ENCODE measurements at places on chromosomes 3 and 15.
A peak's percentile ranks its signal among the peaks of the same experiment; 100 is the strongest.

DNA sequence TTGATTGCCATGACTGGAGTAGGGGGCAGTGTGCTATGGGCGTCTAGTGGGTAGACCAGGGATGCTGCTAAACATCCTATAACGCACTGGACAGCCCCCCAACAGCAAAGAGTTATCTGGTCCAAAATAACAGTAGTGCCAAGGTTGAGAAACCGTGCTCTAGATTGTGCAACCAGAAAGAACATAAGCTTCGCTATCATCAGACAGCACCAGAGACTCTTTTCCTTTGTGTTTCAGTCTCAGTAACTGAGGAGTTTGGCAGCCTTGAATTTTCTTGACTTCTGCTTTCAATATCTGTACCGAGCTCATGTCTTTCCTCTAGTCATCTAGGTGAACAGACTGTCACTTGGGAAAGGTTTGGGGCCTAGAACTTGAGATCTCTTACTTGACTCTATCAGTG is 8.8 kb downstream of the ARID3B start:
- no peak for DNase-seq

- DNase-seq: no peak
Observed at GRCh38 chr3:52104684-52105640, 48.6 kb upstream of the DUSP7 start.

DNA sequence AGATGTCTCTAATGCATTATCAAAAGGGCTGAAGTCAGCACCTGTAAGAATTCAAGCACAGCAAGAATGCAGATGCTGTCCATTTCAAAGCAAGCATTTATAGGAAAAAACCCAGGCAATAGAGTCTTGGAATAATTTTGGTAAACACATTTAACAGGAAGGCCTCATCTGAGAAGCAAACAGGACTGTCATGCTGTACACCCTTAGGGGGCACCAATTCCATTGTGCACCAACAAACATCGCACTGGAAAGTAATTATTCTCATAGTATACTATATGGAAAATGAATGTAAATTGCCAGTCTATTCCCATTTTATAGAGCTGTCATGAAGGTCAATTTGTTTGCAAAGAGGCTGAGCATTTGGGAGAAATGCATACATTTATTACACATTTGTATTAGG is 247.3 kb upstream of the SUCLG2 start:
- no peak for DNase-seq

- DNase-seq: no peak
Observed at GRCh38 chr15:89668171-89668570, 11.0 kb downstream of the PLIN1 start.

DNA sequence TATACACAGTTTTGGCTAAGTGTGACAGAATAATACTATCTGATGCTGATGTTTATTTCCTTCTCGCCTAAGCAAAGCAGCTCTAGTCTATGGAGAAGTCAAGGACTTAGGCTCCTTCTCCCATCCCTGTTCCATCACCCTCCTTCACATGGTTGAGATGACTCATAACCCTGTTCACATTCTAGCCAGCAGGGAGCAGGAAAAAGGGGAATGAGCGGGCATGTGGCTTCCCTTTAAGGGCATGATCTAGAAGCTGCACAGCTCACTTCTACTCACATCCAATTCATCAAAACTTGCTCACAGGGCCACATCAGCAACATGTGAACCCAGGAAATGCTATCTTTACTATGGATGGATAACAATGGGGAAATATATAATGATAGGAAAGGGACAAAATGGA is 40.9 kb downstream of the CBLB start:
- DNase-seq: no peak

DNA sequence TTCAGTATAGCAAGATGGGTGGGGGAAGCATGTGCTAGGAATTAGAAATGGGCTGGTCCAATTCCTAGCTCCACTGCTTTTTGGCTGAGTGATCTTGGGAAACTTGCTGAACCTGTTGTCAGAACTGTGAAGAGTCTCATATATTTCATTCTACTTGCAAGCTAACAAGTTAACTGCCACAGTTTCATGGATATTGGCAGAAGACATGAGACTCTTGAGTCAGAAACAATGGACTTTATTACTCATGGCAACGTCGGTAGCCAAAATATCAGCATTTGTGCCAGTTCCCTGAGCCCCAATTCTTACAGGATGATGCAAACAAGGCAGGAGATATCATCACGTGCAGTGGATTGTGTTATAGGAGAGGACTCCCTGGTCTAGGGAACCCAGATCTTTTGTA is 26.6 kb upstream of the PLAAT1 start:
- DNase-seq: no peak

GRCh38 chr3:4044619-4045018 is 245.4 kb downstream of the LRRN1 start:
- DNase-seq: no peak

GRCh38 chr3:150202711-150203110 is 205.4 kb upstream of the TSC22D2 start:
- DNase-seq: no peak

- DNase-seq: no peak
Observed at GRCh38 chr3:197312431-197312830, 14.0 kb upstream of the DLG1 start.

- DNase-seq: no peak
Observed at GRCh38 chr3:150407808-150408220, 284 bp upstream of the TSC22D2 start.

DNA sequence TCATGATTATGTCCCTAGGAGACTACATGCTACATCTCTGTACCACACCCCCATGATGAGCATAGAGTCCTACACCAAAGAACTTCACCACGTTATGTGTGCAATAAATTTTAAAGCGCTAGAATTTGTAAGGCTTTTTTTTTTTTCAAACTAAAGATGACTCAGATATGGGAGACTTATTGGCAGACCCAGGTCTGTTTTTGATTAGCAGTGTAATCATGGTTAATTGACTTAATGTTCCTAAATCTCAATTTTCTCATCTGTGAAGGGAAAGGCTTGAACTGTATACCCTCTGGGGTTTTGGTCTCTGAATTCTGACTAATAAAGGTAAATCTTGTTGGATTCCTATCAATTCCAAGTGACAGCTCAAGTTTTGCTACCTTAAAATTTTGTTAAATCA is 26.4 kb downstream of the ABI3BP start:
- no peak for DNase-seq

DNA sequence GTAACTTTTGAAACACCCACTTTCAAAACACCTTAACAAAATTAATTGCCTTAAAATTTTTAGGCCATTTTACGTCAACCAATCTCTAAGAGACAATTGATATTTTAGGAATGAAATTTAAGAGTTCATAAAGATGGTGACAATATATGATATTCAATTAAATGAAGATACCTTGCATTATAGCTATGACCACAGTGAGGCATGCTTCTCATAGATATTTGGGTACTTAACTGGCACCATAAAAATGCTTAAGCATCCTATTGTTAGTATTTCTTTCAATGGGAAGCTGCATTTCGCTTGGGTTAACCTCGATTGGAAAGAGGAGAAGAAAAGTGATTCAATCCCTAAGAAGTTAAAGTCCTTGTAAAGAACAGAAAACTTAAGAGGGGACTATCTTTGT is 209.0 kb downstream of the GAP43 start:
- no peak for DNase-seq

- no peak for DNase-seq
Observed at GRCh38 chr3:54875596-54876268, 52.1 kb downstream of the LRTM1 start.

DNA sequence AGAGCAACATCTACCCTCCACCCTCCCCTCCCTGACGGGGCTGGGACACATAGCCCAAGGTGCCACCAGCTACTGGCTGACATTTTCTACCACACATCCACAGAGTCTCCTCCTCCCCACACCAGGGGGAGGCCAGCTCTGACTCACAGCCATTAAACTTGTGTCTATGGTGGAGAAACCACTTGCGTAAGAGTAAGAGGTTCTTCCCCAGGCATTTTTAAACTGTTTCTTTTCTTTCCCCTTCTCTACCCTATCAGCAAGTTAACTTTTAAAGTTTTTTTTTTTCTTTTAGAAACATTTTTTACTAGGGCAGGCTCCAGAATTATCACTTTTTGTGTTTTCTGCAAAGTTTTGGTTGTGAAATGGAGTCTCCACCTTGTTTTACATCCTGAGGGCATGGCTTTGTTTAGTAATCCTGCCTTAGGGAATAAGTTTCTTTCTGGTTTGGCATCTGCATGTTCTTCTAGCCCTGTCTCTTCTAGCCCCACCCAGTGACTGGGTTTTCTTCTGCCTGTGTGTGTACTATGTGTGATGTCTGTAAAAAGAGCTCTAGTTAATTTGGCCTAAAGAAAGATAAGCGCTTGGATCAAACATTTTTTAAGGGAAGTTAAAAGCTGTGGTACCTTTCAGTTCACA is 148.8 kb upstream of the GADL1 start:
- no peak for DNase-seq

GRCh38 chr15:70160267-70160666 is 62.5 kb upstream of the TLE3 start:
- no peak for DNase-seq

- DNase-seq: no peak
Observed at GRCh38 chr15:76011627-76012551, at the start of gene NRG4. Gene NRG4, minus strand, starts transcription at chr15:76012424. Its CDS starts 1,194 bp downstream, at chr15:76011230.

GRCh38 chr15:90633360-90633759 is 83.8 kb upstream of the BLM start:
- DNase-seq: no peak

DNA sequence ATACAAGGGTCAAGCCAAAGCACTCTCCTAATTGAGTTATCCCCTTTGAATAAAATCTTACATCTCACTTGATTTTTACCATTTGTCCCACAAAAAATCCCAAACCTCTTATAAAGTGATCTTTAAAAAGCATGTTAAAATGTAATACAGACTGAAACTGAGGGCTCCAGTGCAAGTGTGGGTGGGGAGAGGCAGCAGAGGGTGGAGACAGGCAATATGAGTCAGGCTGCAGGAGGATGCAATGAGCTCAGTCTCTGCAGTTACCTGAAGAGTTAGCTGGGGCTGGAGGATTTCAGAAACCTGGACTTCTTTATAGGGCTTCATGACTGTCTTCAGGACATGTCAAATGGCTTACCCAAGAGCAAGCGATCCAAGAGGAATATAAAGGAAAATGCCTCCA is 14.2 kb upstream of the COLQ start:
- peak; percentile 18 for DNase-seq

GRCh38 chr3:189748046-189748445 is 116.9 kb downstream of the TP63 start:
- no peak for DNase-seq

DNA sequence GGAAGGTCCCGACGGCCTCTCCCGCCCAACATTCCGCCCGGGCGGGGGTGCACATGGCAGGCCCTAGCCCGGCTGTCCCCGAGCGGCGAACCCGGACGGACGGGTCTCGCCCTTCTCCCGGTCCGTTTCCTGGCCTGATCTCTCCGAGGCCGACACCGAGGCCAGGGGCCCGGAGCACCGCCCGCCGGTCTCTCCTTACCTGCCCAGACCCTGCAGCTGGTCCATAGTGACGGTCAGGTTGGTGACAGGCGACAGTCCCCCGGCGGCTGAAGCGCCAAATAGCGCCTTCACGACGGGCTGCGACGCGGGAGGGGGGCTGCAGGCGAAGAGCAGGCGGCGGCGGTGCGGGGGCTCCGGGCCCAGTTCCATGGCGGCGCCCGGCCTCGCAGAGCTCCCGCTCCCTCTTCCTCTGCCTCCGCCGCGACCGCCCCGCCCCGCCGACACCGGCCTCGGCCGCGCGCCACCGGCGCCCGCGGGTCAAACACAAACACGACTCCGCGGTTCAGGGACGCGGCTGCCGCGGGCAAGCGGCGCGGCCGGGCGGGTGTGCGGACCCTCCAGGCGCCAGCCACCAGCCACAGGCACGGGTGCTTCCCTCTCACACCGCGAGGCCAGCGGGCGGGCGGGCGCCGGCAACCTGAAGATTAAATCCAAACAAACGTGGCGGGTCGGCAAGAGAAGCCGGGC is 495 bp downstream of the CDC25A start:
- no peak for DNase-seq

- no peak for DNase-seq
Observed at GRCh38 chr15:90367576-90367975, 15.5 kb downstream of the ZNF774 start.

GRCh38 chr15:52527911-52528563 is 643 bp downstream of the MYO5A start:
- DNase-seq: peak; percentile 20

DNA sequence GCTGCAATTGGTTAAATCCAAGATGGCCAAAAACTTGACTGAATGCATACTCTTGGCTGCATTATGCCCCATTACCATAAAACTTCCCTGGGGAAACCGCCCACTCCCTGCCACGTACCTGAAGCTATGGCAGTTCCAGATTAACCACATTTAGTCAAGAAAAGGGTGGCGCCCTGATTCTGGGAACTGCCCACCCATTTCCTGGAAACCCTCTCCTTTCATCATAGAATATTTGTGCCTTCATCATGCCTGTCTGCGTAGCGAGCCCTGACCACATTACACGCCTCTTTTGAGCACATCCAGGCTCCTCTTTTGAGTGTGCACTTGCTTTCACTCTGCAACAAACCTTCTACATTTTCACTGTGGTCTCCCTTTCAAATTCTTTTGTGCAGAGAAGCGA is 5.2 kb downstream of the LINS1 start:
- peak; percentile 92 for DNase-seq

DNA sequence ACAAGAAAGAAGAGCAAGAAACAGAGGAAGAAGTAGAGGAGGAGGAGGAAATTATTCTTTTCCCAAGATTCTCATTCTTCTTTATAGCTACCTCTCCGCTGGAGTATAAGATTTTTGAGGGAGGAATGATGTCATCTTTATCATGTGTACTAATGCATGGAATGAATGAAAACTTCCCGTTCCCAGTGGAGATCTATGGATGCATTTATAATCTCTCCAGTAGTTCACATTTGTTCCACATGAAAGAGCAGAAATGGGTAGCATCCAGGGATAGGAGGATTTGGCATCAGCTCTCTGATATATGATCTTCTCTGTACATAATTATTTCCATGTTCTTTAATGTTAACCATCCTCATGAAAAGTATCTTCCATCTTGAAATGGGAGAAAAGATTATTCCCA is 244.4 kb downstream of the ADAMTSL3 start:
- DNase-seq: no peak

GRCh38 chr3:128160661-128161060 is 7.4 kb downstream of the EEFSEC start:
- no peak for DNase-seq

DNA sequence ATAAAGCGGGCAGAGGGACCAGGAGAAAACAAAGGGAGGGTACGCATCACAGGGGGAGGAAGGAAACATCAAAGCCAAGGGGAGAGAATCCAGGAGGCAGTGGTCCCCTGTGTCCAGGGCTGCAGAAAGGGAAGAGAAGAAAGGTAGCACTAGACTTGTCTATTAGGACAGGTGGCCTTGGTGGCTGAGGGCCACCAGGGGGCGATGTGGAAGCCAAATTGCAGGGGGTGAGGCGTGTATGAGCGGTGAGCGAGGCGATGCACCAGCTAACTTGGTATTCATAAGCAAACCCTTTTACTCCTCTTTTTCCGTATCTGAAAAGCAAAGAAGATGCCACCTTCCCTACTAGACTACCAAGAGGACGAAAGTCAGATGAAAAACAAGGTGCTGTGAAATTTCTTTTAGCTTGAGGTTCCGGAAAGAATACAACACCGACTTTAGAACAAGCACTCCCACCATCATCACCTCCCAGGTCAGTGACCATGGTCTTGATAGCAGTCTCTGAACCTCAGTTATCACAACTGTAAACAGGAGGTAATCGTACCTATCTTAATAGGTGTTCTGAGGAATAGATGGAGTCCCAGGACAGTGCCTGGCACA is 654.4 kb upstream of the ADAMTS9 start:
- no peak for DNase-seq
